ENCODE measurements at places on chromosomes 13 and 19.

DNA sequence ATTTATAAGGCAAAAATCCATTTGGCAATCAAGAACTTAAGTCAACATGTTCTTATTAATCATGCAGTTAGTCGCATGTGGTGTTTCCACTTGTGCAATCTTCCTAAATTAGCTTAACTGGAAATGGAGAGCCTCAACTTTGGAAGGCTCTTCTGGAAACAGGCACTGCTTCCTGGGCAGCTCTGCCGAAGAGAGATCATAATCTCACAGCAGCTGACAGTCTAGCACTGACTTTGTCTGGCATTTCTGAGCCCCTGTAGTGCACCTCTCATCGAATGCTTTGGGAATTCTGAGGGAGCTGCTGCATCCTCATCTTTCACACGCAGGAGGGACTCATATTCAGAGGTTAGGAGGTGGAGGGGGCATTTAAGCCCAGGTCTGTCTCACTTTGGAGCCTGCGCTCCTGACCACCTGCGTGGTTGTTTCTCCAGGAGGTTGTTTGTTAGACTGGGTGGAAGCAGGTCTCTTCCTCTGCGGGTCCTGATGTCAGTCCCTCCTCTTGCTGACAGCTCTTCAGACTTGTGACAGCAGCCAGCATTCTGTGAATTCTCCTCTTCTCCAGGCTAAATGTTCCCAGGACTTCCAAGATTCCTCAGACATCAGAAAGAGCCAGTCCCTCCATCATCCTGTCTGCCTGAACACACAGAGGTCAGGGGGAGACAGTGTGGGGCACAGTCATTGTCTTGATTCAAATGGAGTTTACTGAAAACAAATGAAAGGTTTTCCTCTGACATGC lies 100.4 kb upstream of the GJB6 start:
- no peak for DNase-seq

DNA sequence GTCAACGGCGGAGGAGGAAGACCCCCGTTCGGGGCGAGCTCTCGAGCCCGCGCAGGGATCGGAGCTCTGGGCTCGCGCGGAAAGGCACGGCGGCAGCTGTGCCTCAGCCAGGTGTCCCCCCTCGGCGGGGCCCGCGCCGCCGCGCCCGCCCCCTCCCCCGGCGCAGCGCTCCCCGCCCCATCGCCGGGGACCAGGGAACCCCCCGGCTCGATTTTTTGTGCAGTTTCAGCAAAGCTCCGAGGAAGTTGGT lies 110.0 kb downstream of the KCNRG start:
- no peak for DNase-seq

DNA sequence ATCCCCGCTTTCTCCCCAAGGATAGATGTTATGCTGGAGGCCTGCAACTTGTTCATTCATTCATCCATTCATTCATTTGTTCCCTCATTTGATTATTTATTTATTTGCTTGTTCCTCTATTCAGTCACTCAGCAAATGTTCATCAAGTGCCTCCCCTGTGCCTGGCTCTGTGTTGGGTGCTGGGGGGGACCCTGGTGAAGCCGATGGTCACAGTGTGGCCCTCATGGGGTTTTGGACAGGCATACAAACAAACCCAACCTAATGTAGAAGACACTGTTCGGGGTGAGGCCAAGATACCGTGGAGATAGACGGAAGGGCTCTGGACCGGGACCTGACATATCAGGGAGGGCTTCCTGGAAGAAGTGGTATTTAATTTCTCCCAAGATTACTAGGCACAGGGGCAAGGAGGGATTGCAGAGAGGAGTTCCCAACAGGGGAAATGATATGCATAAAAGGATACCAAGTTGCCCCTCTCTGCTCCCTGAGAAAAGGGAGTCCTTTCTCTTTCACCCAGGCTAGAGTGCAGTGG lies 58.1 kb downstream of the ZNF536 start:
- no peak for DNase-seq

- no peak for DNase-seq
These were observed 4.6 kb downstream of the FBXL3 start for GRCh38 chr13:77022341-77022740.

GRCh38 chr13:45951166-45951565 lies 99.6 kb upstream of the SIAH3 start:
- no peak for DNase-seq

DNA sequence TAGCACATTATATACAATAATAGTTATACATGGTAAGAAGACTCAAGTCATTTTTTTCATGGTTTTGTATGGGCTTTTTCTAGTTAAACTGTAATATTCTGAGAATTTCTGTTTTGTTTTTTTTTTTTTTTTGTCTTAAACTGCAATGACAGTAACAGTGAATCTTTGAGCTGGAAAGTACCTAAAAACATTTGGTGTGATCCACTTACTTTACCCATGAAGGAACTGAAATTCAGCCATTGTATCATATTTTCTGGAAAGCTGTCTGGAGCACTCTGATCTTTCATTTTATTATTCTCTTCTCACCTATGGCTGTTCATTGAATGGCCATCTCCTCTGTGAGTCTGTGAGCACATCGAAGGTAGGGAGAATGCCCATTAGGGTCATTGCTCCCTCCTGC lies 37.8 kb downstream of the MYO16 start:
- DNase-seq, result no peak

- no peak for DNase-seq
These were observed 3.1 kb upstream of the SPIB start for GRCh38 chr19:50415661-50416033.

- no peak for DNase-seq
These were observed 244.1 kb upstream of the IRS2 start for GRCh38 chr13:110030394-110030928.

- DNase-seq, result no peak
These were observed 107.8 kb downstream of the FOXO1 start for GRCh38 chr13:40558656-40559055.

DNA sequence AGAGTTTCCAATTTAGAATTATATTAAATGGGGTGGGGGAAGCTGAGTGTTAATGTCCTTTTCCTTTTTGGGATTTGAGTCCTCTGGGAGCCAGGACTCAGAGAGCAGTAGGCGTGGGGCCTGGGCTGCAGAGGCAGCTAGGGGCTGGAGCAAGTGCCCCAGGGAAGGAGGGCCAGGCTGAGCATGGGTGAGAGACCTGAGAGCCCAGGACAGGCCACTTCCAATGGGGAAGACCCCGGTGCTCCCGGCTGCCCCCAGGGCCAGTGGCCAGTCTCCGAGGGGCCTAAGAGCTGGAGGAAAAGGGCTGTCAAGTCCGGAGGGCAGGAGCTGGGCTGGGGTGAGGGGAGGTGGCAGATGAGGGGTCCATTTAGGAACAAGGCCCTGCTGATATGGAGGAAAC lies 371.5 kb downstream of the ZNF536 start:
- no peak for DNase-seq

DNA sequence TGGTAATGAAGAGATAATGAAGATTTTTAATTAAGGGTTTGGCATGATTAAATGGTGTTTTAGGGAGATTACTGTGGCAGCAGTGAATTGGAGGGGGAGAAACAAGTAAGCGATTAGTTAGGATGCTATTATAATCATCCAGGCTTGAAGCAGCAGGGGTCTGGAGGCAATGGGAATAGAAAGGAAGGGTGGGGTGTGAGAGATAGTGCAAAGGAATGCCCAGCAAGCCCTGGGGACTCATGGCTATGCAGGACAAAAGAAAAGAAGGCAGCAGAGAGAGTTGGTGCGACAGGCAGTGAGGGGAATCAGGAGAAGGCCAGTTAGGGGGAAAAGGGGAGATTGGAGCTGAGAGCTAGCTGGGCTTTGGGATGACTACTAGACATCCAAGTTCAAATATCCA lies 34.5 kb downstream of the SOX21 start:
- DNase-seq, result no peak

DNA sequence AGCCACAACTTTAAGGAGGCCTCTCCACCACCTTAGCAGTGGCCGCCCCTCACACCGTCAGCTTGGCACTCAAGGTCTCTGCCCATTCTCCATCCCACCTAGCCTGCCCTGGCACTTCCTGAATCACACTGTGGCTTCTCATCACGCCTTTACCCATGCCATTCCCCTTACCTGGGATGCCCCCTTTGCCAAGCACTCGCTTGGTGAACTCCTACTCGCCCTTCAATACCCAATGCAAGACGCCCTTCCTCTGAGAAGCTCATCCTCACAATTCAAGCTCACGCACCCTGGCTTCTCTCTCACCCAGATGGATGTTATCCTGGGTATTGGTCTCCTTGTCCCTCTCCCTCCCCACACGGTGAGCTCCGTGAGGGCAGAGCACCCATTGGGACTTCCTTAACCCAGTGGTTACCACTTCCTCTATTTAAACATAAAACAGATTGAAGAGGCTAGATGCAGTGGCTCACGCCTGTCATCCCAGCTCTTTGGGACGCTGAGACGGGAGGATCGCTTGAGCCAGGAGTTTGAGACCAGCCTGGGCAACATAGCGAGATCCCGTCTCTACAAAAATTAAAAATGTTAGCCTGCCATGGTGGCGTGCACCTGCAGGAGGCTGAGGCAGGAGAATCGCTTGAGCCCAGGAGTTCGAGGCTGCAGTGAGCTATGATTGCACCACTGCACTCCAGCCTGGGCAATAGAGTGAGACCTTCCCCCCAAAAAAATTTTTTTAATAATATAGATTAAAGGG lies 12.6 kb upstream of the SHD start:
- DNase-seq, result no peak

DNA sequence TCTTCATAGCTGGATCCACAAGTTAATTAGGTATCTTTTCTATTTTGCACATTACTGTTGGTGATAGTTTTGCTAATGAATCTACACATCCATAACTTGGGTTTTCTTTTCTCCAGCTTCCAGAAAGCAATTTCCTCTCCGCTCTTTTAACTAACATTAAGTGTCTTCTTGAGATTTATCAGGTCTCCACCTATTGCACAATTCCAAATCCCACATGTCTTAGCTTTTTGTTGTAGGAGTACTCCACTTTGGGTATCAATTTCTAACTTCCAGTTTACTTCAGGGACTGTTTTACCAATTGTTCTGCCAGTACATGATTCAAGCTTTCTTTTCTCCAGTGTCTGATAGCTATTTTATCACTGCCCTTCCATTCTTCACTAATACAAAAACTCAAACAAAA lies 129.6 kb downstream of the OLFM4 start:
- DNase-seq, result no peak

GRCh38 chr13:42766016-42766415 lies 15.4 kb upstream of the FAM216B start:
- no peak for DNase-seq

GRCh38 chr19:52963247-52963618 lies 552 bp upstream of the ZNF816 start:
- no peak for DNase-seq

DNA sequence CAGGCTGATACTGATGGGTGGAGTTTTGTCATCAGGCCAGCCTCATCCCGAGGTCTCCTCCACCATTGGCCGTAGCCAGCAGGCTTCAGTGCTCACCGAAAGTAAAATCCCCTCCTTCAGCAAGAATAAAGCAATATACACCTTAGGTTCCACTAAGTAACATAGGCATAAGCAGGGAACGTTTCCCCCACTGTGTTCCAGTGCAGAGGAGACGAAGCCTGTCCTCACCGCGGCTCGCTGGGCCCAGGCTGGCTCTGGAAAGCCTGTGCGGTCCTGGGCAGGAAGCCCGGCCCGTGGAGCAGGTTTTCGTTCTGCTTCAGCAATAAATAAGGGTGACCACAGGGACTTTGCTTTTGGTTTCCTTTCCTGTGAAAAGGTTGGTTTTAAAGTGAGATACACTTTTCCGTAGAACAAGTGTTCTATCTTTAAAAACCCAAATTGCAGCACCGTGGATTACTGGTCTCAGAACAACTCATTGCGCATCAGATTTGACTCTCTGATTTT lies 16.3 kb upstream of the TEX29 start:
- DNase-seq, result no peak

DNA sequence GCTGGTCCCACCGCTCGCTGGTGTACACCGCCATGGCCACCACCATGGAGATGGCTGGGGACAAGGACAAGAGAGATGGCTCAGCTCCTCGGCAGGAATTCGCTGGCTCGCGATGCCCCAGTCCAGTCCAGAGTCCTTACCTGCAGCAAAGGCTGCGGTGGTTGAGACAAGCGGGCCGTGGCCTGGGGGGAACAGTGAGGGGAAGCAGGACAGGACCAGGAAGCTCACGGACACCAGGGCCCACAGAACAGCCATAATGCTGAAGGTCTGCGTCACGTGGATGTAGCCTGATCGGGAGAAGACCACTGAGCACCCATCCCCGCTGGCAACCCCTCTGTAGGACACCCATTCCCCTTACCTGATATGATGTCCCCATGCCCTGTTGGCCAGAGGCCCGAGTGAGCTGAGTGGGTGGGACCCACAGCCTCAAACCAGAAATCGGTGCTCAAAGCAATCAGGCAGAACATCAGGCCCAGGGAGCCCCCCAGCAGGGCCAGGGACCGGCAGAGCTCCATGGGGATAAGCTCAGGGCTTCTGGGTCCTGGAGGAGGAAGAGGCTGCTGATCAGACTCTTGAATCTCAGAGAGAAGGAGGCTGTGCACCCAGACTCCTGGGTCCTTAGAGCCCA lies 319 bp downstream of the NKG7 start:
- DNase-seq, result no peak

- no peak for DNase-seq
These were observed 939 bp upstream of the RANBP3 start for GRCh38 chr19:5978606-5979552.

DNA sequence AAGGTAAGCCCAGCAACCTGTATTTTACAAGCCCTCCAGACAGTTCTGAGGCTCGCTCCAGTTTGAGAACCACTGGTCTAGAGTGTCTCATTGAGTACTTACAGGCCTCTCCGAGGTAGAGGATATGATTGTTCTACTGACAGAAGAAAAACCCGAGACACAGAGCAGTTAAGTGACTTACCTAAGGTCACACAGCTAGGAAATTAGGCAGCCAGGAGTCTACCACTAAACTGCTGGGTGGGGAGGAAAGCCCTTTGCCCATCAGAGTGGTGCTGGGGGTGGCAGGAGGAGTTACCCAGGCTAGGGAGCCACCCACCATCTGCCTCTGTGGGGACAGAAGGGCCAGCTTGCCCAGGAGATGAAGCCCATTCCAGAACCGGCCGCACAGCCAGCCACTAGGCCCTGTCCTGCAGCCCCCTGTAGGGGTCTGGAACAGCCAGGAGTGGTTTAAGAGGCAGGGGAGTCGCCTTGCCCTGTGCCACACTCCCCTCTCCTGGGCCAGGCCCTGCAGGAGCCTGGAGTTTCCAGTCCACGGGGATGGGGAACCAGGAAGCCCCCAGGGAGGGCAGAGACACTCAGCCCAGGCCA lies 703 bp downstream of the RASGRP4 start:
- DNase-seq, result no peak

DNA sequence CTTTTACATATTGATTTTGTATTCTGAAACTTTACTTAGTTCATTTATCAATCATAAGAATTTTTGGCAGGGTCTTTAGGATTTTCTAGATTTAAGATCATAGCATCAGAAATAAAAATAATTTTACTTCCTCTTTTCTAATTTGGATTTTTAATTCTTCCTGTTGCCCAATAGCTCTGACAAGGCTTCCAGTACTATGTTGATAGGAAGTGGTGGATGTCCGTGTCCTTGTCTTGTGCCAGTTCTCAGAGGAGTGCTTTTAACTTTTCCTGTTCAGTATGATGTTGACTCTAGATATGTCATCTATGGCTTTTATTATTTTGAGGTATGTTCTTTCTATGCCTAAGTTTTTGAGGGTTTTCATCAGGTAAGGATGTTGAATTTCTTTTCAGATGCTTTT lies 7.7 kb upstream of the KIR2DL4 start:
- no peak for DNase-seq

Measured in activated CD4-positive, alpha-beta T cell treated with anti-CD3 and anti-CD28 coated beads for 1 hour (primary cell).